ENCODE measurements at places on chromosomes 4 and X.
A peak's percentile ranks its signal among the peaks of the same experiment; 100 is the strongest.

- DNase-seq: no peak
Observed at GRCh38 chr4:45062935-45063545, 336.7 kb upstream of the GNPDA2 start.

DNA sequence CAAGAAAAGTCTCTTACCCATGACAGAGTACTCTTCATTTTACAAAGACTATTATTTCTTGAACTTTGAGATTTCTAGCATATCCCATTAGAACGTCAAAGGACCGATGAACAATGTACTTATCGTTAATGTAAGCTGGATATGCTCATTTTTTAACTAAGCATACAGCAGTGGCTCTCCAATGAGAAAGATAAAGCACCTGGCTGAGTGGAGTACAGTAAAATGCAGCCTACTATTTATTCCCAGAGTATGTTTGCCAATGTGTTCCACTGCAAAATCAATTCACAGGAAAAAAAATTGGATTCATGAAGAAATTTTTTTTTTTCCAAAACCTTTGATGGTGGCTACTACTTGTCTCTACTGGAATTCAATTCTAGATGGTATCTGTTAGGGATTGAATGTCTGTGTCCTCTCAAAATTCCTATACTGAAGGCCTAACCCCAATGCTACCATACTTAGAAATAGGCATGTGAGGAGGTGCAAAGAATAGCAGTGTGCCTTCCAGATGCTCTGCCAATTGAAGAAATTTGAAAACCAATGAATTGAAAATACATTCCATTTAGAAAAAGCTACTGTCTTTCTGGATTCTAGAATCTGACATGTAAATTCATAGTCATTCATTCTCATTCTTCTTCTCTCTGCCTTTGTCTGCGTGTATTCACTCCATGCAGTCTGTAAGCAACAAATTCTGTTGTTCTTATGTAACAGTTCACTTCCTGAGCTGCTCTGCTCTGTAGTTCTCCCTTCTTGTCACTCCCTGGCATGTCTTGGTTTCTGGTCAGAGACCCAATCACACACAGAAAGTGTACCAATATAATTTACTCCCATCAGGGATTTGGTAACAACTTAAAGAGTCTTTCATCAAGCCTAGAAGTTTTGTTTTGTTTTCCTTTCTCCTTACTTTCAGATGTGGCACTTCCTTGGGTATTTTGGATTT, 61.4 kb downstream of the PAPSS1 start:
- no peak for DNase-seq

DNA sequence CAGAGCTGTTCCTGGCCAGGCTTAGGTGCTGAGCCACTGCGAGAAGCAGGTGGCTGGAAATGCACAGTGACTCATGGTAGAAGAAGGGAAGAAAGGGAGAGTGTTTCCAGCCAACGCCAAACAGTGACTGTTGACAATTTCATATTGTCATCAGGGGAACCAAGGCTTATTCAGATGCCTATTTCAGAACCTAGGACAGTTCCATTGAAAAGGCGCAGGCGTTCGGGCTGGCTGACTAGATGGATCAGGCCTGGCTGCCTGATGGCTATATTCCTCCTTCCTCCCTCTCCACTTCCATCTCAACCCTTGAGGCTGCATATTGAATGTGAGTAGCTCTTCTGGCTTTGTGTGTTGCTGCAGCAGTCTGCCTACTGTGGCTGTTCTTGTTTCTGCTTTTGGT, 73.0 kb upstream of the FRMPD4 start:
- DNase-seq: no peak

GRCh38 chr4:88458104-88458740, 1.3 kb downstream of the HERC5 start:
- DNase-seq: no peak

DNA sequence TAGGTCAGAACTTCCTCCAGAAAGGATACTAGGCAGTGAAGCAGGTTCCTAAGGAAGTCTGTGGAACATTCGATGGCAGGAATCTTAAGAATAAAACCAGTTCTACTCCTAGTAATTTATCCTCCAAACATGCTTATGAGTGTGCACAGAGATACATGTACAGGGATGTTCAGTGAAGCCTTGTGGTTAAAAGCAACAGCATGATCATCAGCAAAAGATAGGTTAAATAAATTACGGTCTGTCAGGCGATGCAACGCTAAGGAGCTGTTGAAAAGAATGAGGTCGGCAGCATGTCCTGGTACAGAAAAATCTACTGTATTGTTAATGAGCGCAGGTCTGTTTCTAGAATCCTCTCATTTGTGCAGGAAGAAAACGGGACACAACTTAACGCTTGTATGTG, 23.6 kb downstream of the SEL1L3 start:
- no peak for DNase-seq

GRCh38 chr4:18034099-18034498, 12.5 kb upstream of the LCORL start:
- no peak for DNase-seq

GRCh38 chr4:72553540-72554337, 15.3 kb downstream of the ADAMTS3 start:
- no peak for DNase-seq

- no peak for DNase-seq
Observed at GRCh38 chr4:97185233-97185632, 958.0 kb downstream of the STPG2 start.

DNA sequence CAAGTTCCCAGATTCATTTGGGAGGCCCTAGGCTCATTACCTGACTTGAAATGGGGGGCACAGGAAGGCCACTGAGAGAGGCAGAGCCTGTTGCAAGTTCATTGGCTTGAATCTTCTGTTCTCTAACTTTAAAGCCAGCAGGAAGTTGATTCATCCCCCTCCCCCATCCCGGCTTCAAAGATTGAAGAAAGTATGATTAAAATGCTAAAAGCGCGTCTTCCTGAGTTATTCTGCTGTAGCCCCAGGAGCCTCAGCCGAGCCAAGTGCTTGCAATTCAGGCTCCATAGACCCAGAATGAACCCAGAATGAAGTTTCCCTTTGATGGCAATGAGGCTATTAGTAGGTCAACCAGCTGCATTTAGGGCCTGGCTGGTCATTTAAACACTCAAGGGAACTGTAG, 14.7 kb downstream of the CHST7 start:
- DNase-seq: peak; percentile 60

GRCh38 chrX:39320165-39320564, 518.9 kb downstream of the MID1IP1 start:
- no peak for DNase-seq

GRCh38 chrX:80237072-80237471, 183.2 kb upstream of the TENT5D start:
- no peak for DNase-seq

DNA sequence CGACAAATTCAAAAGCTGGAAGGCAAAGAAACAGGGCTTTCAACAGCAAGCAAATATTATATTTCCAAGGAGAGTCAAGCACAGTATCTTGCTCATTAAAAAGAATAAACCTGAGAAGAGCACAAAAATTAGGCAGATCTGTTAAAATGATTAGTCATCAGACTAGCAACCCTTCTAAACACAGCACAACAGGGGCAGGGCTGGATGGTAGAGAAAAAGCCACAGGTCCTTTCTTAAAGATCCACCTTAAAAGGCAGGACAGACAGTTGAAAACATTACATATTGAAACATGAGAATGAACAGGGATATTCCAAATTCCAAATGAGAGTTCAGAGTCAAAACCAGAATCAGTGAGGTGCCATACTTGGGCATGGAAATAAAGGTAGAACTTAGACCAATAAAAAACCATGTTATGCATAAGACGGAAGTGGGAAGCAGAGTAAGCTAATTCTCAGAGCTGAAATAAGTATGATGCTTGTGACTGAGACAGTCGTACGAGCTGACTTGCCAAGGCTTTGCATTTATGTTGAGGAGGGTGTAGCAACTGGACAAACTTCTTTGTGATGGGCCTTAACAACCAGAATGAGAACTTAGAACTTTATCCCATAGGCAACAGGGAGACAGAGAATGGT, 126.9 kb upstream of the FAM9B start:
- DNase-seq: no peak

DNA sequence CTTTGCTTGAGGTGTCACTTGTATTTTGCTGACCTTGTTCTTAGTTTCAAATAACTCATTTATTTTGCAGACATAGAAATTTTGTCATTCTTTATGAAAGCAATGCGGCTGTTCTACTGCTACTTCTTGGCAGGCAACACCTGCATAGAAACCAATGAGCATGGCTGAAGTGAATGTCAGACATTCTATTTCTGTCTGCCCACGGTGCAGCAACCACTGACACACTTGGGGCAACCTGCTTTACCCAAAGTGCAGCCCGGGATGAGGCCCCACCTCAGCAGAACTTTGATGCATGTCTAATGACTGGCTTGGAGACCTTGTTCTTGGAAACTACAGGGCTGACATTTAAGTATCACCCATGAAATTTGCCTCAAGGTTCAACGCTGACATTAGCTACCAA, 93.6 kb downstream of the RBM47 start:
- DNase-seq: no peak

- peak; percentile 41 for DNase-seq
Observed at GRCh38 chr4:169270810-169271691, at the start of gene SH3RF1. SH3RF1 (minus strand) TSS chr4:169270956; CDS start chr4:169269212, 1,744 bp downstream.

GRCh38 chr4:82782626-82783345, 15.8 kb downstream of the SCD5 start:
- DNase-seq: no peak

DNA sequence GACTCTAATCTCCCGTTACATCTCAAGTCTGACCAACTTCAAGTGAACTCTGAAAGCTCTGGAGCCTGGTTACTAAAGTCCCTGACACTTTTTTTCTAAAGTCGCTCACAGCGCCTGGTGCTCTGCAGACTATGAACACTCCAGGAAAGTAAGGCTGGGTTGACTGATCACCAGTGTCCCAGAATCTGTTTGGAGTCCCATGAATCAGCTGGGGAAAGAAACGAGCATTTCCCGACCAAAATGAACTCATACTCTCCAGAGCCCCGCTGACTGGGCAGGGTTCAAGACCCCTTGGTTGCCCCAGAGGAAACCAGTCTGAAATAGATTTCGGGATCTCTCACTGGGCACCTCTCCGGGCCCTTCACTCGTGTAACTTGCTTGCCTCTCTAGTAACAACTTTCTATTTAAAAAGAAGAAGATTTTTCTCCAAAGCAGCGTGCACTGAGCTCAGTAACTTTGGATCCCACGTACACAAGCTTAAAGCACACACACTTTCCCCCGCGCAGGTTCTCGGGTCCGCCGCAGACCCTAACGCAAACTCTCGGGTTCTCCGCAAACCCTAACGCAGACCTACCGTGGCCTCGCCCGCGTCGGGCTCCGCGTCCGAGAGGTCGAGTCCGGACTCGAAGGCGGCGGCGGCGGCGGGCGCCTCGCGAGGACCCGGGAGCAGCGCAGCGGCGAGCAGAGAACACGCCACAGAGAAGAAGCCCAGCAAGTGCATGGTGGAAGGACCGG, 964 bp downstream of the VEGFC start:
- DNase-seq: no peak

DNA sequence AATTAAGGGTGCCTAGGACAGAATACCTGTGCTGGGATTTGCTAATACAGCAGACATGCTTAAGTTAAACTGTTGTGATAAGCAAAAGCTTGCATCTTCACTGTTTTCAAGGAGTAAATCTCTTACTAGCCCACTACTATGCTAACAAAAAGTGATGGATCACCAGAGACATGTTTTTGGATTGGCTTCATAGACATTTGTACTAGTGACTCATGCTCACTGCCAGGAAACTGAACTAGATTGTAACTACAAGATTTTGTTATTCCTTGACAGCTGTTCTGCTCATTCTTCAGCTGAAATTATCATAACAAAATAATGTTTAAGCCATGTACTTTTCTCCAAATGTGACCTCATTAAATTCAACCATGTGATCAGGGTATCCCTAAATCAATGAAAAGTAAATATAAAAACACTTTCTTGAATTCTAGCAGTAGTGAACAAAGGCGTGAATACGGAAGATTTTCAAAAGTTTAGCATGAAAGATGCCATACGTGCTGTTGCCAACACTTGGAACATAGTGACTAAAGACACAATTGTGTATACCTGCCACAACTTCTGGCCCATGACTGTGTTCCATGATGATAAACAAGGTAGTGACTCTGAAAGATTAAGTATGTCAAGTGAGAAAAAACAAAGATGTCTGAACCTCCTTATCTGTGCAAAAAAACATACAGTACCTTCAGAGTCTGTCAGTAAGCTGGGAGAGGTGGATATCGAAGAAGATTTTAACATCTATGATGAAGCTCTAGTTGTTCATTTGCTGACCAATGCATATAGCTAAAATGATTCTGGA, 154.0 kb downstream of the BTC start:
- no peak for DNase-seq

GRCh38 chrX:38959736-38960135, 158.5 kb downstream of the MID1IP1 start:
- DNase-seq: no peak

GRCh38 chr4:34323549-34324320, 1920.6 kb downstream of the ARAP2 start:
- no peak for DNase-seq

DNA sequence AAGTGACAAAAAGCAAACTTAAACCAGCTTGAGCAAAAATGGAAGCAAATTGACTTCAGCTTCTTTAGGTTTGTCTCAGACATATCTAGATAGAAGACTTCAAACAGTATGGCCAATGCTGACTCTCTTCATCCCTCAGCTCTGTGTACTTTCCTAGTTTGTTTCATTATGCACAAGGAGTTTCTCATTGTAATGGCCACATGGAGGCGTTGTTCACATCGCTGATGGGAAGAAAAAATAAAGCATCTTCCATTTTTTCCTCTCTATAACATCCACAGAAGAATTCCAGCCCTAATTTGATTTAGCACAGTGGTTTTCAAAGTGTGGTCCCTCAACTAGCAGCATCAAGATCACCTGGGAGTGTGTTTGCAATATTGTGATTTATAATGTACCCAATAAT, 397.5 kb upstream of the PRKX start:
- DNase-seq: no peak

- DNase-seq: peak; percentile 42
Observed at GRCh38 chr4:139416073-139416673, 37.7 kb upstream of the RAB33B start.

DNA sequence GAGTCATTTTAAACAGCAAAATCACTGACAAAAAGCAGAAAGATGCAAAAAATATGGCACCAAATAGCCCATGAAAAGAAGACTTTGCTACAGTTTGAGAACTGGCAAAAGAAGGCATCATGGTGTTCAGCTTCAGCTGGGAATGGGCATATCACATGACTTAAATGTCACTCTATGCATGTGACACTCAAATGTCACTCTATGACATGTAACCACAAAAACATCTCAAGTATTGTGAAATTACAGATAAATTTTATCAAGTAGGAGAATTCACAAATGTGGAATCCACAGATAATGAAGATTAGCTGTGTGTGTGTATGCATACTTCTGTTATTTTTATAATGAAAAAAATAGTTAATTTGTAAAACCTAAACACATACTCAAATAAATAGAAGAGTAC, 81.9 kb downstream of the ATP10D start:
- no peak for DNase-seq

GRCh38 chrX:54482839-54483593, 13.0 kb downstream of the FGD1 start:
- DNase-seq: no peak

- DNase-seq: no peak
Observed at GRCh38 chrX:12614266-12614665, 176.9 kb upstream of the PRPS2 start.

GRCh38 chr4:4779486-4779885, 80.0 kb upstream of the MSX1 start:
- DNase-seq: no peak

- no peak for DNase-seq
Observed at GRCh38 chr4:155632310-155632840, 34.3 kb upstream of the GUCY1A1 start.

GRCh38 chrX:110145311-110145710, 142.4 kb downstream of the TMEM164 start:
- DNase-seq: no peak

Data from activated CD8-positive, alpha-beta T cell treated with anti-CD3 and anti-CD28 coated beads, Interleukin-2, amount 10 ng/mL, durations not matched to agents 7 days and 5 days (primary cell).